Stimulated activated CD8-positive, alpha-beta memory T cell treated with anti-CD3 and anti-CD28 coated beads, Interleukin-4, amount 100 ng/mL, for 1 hour (primary cell): ENCODE measurements at places on chromosomes 16 and 17.

- no peak for DNase-seq
Observed at GRCh38 chr16:69833357-69834282, 71.5 kb downstream of the WWP2 start.

- no peak for DNase-seq
Observed at GRCh38 chr17:78473951-78474613, 95.6 kb downstream of the PGS1 start.

DNA sequence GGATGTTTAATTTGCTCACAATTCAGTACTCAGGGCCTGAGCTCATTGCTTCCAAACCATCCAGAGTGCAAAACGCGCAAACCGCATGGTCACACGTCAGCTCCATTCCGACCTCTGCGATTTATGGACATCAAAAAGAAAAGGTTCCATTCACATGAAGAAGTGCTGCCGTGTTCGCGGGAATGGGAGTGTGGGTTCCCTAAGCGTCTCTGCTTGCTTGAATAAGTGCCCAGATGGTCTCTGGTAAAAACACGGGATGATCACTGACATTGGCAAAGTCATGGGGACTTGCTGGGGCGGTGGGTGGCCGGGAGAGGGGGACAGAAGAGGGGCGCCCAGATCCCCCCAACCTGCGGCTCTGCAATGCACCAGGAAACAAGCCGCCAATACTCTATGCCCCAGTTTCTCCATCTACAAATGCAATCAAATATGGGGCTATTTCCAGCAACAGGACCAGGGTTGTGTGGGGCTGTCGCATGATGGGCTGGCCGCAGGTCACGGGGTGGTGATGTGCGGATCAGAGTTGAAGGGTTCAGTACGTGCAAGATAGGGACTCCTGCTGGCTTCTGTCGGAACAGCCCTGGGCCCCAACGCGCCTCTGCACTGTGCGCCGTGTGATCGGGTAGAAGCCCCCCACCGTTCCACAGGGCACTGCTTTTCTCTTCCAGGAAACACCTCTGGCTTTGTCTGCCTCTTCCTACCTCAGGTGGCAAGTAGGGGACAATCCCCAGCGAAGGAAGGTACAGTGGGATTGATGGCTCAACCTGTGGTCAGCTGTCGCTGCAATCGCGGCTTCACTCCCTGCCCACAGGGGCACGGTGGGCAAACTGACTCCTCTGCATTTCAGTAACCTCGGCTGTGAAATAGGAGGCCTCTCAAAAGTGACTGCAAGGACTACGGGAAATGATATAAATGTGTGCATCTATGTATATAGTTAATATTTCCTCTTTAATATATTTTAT lies 11.2 kb downstream of the FOXF1 start:
- no peak for DNase-seq

- DNase-seq: no peak
Observed at GRCh38 chr16:29230671-29231096, 175.8 kb downstream of the NPIPB11 start.

- DNase-seq: no peak
Observed at GRCh38 chr17:74134991-74135390, 68.5 kb upstream of the RPL38 start.

GRCh38 chr16:11796227-11797165 lies 562 bp downstream of the ZC3H7A start:
- no peak for DNase-seq

- no peak for DNase-seq
Observed at GRCh38 chr16:56684256-56684925, 2.1 kb downstream of the MT1X start.

DNA sequence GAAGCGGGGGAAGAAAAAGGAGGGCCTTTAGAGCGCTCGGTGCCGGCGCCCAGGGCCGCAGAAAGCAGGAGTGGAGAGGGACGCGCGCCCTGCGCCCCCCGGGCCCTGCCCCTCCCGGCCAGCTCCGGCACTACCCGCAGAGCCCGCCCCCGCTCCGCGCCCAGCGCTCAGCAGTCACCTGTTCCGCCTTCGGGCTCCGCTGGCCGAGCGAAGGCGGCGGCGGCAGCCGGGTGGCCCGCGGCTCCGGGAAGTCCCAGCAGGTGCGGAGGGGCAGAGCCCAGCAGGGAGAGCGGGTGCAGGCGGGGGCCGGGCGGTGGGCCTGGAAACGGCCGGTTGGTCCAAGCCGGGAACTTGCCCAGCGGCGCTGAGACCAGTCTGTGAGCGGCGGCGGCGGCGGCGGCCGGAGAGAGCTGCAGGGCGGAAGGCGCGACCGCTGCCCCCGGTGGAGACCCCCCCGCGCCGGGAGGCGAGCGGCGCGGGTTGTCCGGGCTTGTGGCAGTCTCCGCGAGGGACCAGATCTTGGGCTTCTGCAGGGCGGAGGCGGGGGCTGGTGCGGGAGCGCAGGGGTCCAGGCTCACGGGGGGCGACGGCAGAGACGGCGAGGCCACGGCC lies 2.2 kb downstream of the IRX3 start:
- no peak for DNase-seq

GRCh38 chr17:42725143-42725542 lies 19.7 kb downstream of the EZH1 start:
- DNase-seq: no peak

- no peak for DNase-seq
Observed at GRCh38 chr17:80311216-80311827, 50.7 kb downstream of the RNF213 start.

DNA sequence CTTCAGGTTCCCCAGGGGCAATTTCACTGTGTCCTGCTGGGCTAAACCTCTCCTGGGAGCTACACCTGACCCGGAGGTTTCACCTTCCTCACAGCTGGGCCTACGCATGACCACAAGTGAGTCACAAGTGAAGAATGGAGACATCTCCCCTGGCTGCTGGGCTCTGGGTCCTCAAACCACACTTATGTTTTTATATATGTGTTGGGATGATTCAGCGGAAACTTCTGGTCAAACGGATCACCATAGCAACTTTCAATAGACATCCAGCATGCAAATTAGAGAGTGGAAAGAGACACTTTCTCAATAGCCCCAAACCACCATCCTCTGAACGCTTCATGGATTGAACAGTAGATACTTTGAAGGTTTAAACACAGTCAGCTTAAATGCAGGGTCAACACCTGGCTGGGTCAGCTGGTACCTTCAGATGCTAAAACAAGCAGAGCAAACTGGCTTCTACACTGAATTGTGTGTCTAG lies 28.0 kb upstream of the MAF start:
- peak; percentile 11 for DNase-seq

- no peak for DNase-seq
Observed at GRCh38 chr17:13405807-13406206, 195.9 kb downstream of the HS3ST3A1 start.

GRCh38 chr16:49866595-49867071 lies 10.7 kb upstream of the ZNF423 start:
- DNase-seq: no peak

- DNase-seq: no peak
Observed at GRCh38 chr17:41301916-41302901, at the start of gene KRTAP29-1. Gene KRTAP29-1, minus strand, starts transcription at chr17:41302851. Its CDS starts 0 bp downstream, at chr17:41302851.

DNA sequence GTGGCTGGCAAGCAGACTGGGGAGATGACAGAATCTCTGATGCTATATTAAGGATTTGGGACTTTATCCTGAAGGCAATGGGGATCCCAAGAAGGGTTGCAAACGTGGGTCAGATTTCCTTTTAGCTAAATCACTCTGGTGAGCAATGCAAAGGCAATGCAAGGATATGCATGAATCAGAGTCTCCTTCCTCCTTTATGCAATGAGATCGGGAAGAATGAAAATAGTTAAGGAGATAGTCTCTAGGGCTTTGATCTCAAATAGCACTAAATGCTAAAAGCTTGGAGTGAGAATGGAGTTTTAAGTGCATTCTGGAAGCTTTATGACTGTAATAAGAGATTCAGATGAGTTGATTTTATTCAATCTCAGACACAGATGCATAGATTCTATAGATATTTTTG lies 27.2 kb upstream of the SHISA9 start:
- DNase-seq: no peak

DNA sequence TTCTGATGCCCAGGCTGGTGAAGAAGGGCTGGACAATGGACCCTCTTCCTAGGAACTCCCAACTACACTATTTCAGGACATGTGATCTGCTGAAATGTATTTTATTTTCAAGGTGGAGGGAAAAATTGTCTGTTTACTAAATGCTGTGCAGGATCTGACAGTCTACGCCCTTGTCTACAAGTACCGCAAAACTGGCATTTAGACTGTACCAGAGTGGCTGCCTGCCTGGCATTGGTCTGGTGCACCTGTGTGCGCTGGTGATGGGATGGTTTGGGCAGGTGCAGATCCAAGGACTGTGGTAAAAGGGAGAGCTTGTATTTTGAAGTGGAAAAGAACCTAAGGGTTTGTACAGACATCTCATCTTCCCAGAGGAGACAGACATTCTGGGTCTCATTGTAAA lies 79.7 kb downstream of the AIPL1 start:
- no peak for DNase-seq

DNA sequence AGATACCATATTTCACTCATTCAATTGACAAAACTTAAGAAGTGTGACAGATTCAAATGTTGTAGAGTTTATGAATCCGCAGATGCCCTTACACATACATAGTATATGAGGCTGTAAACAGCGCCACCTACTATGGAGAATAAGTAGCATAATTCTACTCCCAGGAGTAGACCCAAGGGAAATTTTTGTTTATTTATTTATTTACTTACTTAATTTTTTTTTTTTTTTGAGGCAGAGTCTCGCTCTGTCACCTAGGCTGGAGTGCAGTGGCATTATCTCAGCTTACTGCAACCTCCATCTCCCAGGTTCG lies 35.5 kb downstream of the GAN start:
- DNase-seq: no peak

DNA sequence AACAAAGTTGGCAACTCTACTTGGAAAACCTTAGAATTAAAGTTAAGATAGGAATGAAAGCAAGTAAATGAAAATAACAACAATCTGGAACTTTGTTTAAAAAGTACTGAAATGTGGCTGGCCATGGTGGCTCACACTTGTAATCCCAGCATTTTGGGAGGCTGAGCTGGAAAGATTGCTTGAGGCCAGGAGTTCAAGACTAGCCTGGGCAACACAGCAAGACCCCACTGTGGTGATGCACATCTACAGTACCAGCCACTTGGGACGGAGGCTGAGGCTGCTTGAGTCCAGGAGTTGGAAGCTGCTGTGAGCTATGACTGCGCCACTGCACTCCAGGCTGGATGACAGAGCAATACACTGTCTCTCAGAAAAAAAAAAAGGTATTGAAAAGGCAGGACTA lies 51.7 kb downstream of the SYNRG start:
- DNase-seq: no peak

GRCh38 chr16:47716571-47716970 lies 255.4 kb downstream of the PHKB start:
- no peak for DNase-seq

DNA sequence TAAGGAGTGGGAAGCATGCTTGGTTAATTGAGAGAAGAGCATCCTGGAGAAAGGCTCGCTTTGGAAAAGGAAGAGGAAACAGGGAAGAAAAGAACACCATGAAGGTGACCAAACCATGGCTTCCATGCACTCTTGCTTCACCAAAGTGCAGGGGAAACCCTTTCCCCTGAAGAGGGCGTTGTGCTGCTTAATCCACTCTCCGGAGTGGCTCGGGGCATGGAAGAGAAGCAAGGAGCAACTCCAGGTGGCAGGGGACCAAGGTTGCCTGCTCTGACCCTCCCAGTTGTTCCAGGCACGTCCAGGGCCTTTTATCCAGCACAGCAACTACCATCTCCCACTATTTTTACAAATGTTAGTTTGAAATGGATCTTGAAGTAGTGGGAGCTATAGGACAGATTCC lies 108.1 kb downstream of the STX8 start:
- no peak for DNase-seq

DNA sequence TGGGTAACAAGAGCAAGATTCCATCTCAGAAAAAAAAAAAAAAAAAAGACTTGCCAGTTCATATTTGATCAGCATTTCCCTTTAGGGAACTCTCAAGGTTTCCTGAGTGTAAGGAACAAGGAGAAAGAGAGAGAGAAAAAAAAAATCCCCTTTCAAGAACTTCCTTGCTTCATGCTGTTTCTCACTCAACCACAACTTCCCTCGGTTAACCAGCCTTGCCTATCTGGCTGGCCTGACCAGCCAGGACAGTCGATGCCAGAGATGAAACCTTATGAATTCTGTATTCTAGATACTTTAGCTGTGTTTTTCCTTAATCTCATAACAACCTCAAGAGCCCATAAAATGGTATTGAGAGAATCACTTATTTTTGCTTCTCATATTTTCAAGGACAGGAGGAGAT lies 2.6 kb upstream of the N4BP1 start:
- no peak for DNase-seq

GRCh38 chr17:55303008-55303493 lies 38.3 kb downstream of the HLF start:
- no peak for DNase-seq

GRCh38 chr16:63617047-63617989 lies 1504.5 kb downstream of the CDH11 start:
- no peak for DNase-seq

DNA sequence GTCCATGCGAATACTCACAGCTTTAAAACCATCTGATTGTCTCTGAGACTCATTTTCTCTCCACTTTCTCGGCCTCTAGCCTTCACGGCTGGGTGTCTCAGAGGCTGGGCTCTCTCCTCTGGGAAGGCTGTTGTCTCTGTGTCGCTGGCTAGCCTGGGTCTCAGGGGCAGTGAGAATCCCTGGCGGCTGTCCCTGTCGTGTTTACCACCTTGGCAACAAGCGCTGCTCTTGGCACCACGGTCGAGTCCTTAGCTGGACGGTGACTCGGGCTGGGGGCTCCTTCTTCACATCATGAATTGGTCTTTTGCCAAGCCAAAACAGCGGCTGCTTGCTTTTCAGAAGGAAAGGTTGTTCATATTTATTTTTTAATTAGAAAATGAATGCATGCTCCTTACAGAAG lies 81.1 kb downstream of the MSI2 start:
- no peak for DNase-seq

- no peak for DNase-seq
Observed at GRCh38 chr17:78995761-78996451, 13.7 kb downstream of the CANT1 start.

- DNase-seq: no peak
Observed at GRCh38 chr16:68144008-68144407, 58.8 kb downstream of the NFATC3 start.

- DNase-seq: no peak
Observed at GRCh38 chr17:31357091-31357490, 34.4 kb upstream of the RAB11FIP4 start.

GRCh38 chr17:2964370-2964769 lies 99.0 kb downstream of the OR1D5 start:
- DNase-seq: no peak

DNA sequence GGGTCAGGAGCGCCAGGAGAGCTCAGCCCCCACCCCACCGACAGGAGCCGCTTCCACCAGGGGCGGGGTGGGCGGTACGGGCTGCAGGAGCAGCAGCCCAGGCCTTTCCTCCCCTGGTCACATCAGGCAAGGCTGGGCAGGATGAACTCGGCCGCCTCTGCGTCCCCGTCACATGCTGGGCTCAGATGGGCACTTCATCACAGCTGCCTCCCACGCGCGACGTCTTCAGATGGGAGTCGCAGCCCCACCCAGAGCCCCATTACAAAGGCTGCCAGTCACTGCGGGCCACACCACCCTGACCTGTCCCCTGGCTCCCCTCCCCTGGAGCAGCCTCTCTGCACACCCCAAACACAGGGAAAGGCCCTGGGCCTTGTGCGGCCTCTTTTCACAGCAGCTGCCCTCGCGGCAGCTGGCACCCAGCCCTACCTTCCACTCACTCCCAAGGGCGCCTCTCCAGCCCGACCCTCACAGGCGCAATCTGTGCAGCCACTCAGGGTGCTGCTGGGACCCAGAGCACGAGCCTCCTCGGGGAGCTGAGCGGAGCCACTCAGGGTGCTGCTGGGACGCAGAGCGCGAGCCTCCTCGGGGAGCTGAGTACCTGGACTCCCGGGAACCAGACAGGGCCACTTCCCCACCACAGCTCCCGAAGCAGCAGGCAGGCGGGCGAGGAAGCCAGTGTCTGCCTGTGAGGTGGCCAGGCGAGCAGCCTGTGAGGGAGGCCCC lies 4.7 kb downstream of the ZNF598 start:
- no peak for DNase-seq
